Spleen (tissue), 13 donors: ENCODE measurements at places on chromosomes 2 and 18. TPM values are rescaled to one million over a fixed set of nuclear protein-coding genes. Genes with fewer than 3 reads are reported as not detected.

The BUB1 gene
- total RNA-seq: 2.4 TPM

DNA sequence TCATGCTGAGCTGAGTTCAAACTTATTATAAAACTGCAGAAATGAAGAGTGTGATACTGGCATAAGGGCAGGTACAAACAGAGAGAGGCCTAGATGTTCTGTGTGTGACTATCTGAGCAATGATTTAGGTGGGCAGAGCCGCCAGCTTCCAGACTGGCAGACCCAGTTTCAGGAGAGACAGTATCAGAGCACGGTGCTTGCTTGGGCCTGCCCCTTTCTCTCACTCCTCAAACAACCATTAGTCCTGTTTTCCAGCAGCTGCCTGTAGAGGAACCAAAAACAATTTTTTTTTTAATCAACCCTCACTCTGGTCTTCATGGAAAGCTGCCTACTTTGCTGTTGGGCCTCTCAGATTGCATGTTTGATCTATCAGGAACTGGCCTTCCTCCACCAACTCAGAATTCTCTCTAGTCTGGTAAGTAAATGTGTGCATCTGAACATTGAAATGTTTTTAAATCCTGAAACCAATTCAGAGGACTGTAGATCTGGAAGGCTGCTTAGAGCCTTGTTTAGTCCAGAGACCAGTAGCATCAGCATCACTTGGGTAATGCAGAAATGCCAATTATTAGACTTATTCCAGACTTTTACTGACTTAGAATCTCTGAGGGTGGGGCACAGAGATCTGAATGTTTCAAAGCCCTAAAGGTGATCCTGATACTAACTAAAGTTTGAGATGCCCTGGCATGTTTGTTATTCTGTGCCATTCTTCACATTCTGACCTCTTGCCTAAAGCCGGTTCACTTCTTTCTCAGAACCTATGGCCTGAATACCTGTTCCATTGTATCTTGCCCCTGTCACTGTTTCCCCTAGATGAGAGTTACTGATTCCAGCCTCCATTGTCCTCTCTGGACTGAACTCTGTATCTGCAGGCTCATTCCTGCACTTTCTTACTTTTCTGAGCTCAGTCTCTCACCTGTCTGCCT lies 24.8 kb upstream of the CRIM1 start:
- no peak for DNase-seq
- H3K27ac ChIP-seq: no peak overlapping the region
- no peak overlapping the region for H3K4me3 ChIP-seq
- no peaks in the 10 kb centered on the region for H3K4me1 ChIP-seq
- no peaks in the 10 kb centered on the region for H3K36me3 ChIP-seq

- DNase-seq: no peak
- no peaks in the 10 kb centered on the region for H3K27me3 ChIP-seq
- no peak overlapping the region for H3K4me3 ChIP-seq
- H3K36me3 ChIP-seq: no peaks in the 10 kb centered on the region
- no peak overlapping the region for H3K27ac ChIP-seq
- peaks cover 15% of the 10 kb centered on the region for H3K4me1 ChIP-seq
Observed at GRCh38 chr2:48178611-48179010, 272.3 kb upstream of the FBXO11 start.

- no peak overlapping the region for H3K27ac ChIP-seq
- no peak for DNase-seq
- no peaks in the 10 kb centered on the region for H3K36me3 ChIP-seq
- no peak overlapping the region for H3K4me3 ChIP-seq
Observed at GRCh38 chr2:29295845-29296244, 180.6 kb downstream of the CLIP4 start.

DNA sequence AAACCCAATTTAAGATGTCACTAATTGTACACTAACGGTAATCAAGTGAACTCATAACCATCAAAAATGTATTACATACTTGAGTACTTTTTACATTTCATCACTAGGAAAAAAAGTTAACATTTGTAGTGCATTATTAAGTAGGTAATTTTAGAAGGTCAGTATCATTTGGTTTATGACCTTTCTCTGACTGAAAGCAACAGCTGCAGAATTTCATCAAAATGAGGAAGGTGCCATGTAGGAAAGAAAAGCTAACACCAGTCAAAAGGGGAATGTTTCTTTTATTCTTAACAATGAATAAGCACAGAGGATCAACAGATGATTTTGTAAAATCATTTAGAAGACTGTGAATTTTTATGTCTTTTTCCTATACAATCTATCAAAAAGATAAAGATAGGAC lies 79.0 kb downstream of the PIGN start:
- H3K36me3 ChIP-seq: peaks cover 26% of the 10 kb centered on the region
- H3K27me3 ChIP-seq: no peaks in the 10 kb centered on the region
- no peak overlapping the region for H3K4me3 ChIP-seq
- H3K4me1 ChIP-seq: no peaks in the 10 kb centered on the region
- no peak overlapping the region for H3K27ac ChIP-seq
